SK-N-DZ (cell line): ENCODE measurements at places on chromosomes 4 and X.

DNA sequence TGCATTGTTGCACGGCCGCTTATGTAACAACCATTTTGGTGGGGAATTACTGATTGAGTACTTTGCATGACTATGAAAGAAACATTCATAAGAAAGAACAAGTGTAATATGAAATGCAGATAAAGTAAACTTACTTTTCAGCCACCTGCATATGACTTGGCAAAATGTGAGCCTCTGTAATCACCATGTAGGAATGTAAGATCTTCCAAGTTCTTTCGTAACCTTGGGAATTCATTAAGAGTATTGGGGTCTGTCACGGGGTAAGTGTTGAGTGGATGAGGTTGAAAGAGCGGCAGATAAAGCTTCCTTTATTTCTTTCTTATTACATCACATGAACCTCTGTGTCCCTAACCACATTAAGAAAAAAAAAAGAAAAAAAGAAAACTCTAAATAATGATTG lies 348.5 kb upstream of the NR3C2 start:
- DNase-seq: no peak

DNA sequence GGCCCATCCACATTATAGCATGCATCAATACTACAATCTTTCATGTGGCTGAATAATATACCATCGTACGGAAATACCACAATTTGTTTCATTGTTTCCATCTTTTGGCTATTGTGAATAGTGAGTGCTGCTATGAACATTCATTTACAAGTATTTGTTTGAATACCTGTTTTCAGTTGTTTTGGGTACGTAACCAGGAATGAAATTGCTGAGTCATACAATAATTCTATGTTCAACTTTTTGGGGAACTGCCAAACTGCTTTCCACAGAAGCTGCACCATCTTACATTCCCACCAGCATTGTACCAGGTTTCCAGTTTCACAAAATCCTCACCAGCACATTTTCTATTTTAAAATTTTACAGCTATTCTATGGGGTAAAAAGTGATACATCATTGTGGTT lies 28.5 kb upstream of the MANBA start:
- no peak for DNase-seq

- peak; percentile 21 for DNase-seq
Measured at GRCh38 chr4:73021634-73022033, 47.9 kb downstream of the COX18 start.

DNA sequence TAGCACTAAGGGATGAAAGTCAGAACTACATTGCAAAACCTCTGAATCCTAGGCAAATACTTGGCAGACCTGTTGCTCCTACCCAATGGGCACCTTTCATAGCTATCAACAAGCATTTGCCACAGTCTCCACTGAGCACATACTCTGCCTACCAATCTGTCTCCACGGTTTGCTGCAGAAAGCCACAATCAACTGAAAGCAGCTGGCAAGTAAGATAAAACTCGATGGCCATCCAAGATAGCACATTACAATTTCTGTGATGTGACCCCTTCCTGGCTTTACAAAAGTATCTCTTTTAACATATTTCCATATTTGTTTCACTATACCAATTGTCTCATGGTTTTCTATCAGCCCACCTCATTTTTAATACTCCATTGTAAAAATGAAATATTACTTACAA lies 1060.5 kb upstream of the INTU start:
- DNase-seq: no peak

GRCh38 chr4:139005774-139006173 lies 9.8 kb upstream of the NOCT start:
- DNase-seq: no peak

- no peak for DNase-seq
Measured at GRCh38 chr4:14855719-14856061, 146.6 kb upstream of the CPEB2 start.

DNA sequence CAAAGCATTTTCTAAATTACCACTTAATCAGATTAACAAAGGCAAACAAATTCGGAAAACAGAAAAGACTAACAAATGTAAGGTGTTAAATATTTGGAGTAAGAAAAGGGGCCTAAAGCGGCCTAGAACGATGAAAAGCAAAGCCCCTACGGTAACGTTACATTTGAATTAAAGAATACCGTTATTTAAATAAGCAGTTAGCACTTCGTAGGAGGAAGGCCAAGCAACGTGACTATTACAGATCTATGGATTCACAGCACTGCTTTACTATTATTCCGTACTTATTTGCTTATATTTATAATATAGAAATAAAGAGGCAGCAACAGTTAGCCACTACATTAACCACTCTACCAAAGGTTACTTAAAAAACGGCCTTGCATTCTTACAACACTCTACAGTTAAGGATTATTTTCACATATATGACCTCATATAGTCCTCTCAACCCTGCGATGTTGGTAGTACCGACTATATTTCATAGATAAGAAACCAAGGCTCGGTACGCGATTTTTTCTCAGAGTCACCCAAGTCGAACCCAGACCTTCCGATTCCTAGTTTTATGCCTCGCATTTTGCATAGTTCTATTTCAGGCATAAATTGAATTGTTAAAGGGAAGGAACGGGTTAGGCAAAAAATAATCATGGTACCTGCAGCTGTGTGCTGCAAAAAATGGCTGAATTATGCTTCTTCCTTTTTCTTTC lies 2.9 kb downstream of the KLHL15 start:
- no peak for DNase-seq

- no peak for DNase-seq
Measured at GRCh38 chr4:150855981-150856510, 159.0 kb downstream of the LRBA start.

GRCh38 chr4:145819853-145820181 lies 118.8 kb downstream of the ZNF827 start:
- no peak for DNase-seq

GRCh38 chrX:42976746-42977366 lies 198.9 kb upstream of the PPP1R2C start:
- peak; percentile 15 for DNase-seq

GRCh38 chrX:44061968-44062614 lies 88.9 kb upstream of the NDP start:
- no peak for DNase-seq

- DNase-seq: no peak
Measured at GRCh38 chr4:48499551-48500066, 9.6 kb downstream of the ZAR1 start.

GRCh38 chr4:52573551-52573950 lies 85.5 kb downstream of the USP46 start:
- DNase-seq: no peak

- no peak for DNase-seq
Measured at GRCh38 chr4:173159791-173160190, 8.8 kb upstream of the GALNT7 start.

DNA sequence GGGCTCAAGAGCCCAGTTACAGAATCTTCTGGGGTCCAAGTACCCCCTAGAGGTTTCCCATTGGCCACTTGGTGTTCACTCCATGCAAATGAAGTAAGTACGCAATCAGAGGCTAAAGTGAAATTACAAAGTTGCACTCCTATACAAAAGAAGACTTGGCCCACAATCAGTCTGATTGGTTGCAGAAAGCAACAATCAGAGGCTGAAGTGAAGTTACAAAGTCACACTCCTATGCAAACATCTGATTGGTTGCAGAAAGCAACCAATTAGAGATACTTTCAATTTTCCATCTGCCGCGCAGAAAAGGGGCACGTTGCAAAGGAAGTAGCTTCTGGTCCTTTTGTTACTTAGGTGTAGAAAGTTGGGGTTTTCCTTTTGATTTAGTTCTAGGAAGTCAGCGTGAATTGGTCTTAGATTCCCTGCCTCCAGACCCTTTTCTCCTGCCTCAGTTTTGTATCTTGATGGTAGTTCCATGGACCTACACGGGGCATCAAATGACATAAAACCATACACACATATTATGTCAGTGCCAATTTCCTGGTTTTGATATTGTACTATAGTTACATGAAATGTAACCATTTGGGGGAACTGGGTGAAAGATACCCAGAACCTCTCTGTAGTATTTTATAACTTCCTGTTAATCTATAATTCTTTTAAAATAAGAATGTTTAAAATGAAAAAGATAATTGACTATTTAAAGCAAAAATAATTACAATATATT lies 12.4 kb upstream of the PIN4 start:
- no peak for DNase-seq

DNA sequence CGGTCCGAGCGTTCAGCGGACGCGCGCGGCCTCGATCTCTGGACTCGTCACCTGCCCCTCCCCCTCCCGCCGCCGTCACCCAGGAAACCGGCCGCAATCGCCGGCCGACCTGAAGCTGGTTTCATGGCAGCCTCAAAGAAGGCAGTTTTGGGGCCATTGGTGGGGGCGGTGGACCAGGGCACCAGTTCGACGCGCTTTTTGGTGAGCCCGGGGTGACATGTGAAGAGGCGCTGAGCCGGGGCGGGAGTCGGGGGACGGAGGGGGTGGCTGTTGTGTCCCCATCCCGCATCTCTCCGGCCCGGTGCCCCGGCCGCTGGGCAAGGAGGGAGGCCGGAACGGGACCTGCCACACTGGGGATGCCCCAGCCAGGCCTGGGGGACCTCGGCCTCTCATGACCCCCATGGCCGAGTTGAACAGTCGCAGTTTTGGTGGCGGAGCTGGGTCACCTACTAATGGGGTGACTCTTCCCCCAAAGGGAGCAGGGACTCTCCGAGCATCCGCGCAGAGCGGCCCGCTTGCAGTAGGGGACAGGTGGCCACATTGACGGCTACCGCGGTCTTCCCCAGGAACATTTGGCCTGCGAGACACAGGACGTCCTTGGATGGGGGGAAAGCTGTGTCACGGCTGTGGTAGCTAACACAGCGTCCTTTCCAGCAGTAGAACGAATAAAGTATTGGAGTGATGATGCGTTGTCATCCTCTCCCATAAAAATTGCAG lies at the start of gene GK:
Gene GK, plus strand, starts transcription at position 9 of the 717 bp plus-strand sequence. Its CDS starts 115 bp downstream, at position 124.
- DNase-seq: peak; percentile 9

DNA sequence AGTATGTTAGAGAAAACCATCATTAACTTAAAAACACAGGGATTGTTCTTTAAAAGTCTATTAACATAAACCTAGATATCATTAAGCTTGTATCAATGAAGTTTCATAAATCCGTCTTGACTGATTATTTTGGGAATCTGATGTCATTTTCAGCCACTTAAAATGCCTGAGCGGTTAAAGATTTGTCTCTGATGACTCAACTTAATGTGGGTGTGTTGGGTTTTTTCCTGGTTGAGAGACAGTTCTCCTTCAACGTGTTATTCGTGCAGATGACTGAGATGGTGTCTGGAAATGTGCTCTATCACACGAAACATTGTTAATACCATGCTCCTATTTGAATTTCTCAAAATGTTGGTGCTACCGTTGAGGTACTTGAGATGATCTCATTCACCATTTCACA lies 227.3 kb upstream of the TENM3 start:
- no peak for DNase-seq

- DNase-seq: no peak
Measured at GRCh38 chr4:75015627-75016026, 82.7 kb downstream of the PARM1 start.

DNA sequence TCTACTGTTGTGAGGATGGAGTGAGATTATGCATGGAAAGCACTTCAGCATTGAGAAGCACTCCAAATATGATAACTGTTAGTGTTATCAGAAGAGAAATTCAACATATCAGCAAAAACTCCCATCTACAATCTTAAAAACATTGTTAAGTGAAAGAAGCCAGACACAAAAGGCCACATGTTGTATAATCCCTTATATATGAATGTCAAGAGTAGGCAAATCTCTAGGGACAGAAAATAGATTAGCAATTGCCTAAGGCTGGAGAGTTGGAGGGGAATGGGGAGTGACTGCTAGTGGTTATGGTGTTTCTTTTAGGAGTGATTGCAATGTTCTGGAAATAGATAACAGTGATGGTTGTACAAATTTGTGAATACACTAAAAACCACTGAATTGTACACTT lies 122.5 kb upstream of the LNX1 start:
- DNase-seq: peak; percentile 89

DNA sequence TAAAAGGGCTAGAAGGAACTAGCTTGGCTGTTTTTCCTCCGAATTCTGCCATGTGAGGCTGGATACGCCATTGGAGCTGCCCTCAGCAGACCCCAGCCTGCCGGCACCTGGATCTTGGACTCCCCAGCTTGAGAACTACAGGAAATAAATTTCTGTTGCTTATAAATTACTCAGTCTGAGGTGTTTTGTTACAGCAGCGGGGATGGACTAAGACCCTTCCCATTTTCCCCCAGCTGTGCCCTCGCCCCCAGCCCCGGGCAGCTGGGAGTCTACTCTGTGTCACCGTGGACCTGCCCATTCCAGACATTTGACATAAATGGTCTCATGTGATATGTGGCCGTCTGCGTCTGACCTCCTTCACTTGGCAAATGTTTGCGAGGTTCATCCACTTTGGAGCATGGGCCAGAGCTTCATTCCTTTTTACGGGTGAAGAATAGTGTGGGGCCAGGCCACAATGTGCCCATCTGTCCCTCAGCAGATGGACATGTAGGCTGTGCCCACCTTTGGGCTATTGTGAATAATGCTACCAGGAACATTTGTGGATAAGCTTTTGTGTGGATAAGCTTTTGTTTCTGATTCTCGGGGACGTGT lies 30.7 kb upstream of the SPON2 start:
- no peak for DNase-seq

- no peak for DNase-seq
Measured at GRCh38 chr4:95534032-95534431, 14.7 kb downstream of the UNC5C start.

GRCh38 chrX:135307171-135307570 lies 2.1 kb upstream of the ETDC start:
- no peak for DNase-seq

DNA sequence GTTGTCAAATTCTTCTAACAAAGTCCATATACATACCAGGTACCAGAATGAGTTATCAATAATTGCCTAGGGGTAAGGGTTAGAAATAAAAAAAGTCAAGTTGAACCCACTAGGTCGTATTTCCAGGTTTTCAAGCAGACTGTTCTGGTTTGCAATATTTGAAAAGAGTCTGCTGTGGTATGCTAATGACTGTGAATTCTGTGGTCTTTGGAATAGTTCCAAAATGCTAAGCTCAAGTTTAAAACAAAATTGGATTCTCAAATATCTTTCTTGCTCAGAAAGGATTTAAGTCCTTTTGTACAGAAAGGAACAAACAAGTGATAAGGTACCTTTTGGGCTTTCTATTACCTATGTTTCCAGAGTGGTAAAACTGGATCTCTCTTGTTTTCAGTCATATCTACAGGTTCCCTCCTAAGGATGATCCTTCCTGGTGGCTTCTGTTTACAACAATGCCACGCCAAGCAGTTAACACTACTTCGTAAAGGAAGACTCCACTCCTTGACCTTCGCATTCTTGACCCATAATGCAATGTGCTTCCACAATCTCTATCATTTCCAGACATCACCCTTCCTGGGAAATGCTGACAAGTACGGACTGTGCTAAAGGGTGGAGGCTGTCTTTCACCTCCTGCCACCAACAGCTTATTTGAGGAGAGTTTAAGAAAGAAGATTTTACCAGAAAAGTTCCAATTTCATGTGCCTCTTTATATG lies 531.7 kb upstream of the FTHL17 start:
- no peak for DNase-seq
